ENCODE measurements at places on chromosomes 11 and 22. TPM values are rescaled to one million over a fixed set of nuclear protein-coding genes. Genes with fewer than 3 reads are reported as not detected.

- DNase-seq: no peak
Measured at GRCh38 chr11:127055236-127055635, 54.7 kb upstream of the KIRREL3 start.

GRCh38 chr11:130890039-130890745 is 26.1 kb downstream of the SNX19 start:
- no peak for DNase-seq

DNA sequence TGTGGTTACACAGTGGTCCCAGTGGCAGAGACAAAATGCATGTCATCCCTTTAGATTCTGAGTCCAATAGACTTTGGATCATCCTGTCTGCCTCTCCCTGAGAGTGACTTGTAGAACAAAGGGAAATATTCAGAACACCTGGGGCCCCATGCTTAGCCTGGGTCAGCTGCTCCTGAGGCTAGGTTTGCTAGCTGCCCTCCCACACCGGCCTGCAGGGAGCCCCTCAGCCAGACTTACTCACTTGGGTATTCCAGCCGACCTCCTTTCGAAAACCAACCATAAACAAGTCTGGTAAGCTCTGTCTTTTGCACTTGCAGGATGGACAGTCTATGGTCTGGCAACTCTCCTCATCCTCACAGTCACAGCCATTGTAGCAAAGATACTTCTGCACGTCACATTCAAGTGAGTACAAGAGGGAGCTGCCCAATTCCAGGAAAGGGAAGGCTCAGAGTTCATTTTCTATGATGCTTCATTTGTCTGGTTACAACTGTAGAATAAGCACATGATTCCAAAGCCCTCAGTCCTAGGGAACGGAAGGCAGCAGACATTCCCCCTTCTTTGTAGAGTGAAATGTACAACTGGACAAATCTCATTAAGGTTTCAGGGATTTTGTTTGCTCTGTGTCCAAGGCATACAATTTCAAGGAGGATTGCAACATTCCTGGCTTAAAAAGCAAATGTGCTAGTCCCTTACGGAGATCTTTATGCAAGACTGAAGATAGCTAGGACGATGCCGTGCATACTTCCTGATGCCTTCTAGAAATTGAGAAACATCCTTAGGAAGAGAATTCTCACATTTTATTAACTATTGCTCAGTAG is 65.5 kb upstream of the EMID1 start:
- DNase-seq: no peak

Gene CTSW
- total RNA-seq: not detected

Gene BEST1
- total RNA-seq: 0.17 TPM

DNA sequence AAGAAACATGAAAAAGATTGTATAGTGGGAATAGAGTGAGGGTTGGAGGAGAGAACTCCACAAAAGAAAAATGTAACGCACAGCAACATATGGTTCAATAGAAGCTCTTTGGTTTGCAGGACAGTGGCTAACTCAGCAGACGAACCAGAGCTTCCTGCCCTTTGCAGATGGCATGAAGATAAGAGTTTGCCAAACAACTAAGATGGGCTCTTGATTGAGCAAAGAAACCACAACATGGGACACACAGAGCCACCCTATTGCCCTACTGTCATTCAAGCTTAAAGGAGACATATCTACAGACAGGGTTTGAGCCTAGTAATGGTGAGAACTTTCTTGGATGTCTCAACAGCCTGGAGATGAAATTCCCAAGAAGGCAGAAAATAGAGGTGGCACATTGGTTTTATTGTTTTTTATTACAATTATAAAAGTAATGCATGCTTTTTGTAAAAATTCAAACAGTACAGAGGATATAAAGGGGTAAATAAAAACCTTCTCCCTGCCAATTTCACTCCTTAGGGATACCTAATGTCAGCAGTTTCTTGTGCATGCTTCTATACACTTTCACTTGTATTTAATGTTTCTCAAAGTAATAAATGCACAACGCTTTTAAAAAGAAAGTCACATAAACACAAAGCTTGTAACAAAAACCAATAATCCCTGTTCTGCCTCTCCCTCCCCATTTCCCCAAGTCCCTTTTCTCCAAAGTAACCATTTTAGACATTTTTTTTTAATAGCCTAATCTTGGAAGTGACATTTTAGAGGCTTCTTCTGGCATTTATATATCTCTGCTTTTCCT is 63.7 kb downstream of the COPB1 start:
- no peak for DNase-seq

DNA sequence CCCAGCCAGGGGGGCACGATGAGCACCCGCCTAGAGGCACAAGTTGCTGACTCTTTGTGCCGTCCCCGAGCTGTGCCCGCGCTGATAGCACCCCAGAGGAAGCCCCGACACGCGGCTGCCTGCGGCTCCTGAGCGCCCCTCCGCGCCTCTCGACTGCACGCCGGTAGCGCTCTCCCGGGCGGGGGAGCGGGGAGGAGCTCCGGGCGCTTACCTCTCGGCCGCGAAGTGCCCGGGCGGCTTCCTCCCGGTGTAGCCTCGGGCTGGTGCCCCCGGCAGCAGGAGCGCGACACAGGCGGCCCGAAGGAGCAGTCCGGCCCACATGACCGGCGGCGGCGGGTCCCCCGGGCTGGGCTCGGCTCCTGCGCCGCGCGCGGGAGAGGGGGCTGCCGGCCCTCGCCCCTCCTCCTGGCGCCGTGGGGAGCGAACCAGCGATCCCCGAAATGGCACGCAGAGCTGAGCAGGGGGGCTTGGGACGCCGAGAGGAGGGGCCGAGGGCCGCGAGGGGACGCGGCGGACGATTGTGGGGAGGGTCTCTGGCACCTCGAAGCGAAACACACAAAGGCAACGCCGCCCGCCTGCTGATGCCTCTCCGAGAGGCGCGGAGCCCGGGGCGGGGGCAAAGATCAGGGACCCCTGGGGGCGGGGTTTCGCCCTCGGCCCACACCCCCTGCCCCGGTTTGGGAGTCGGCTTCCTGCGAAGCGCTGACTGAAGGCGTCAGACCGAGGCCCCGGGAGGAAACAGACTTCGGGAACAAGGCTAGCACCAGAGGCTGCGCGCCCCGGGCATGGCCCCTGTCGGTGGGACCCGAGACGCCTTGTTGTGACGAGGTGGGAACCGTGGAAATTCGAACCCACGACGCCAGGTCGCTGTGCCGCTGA is at the start of gene VWCE:
VWCE (minus strand) TSS at position 600 of the 879 bp plus-strand sequence; CDS start at position 321, 279 bp downstream.
- peak; percentile 75 for DNase-seq

Gene TMEM109
- total RNA-seq: 24.1 TPM

Gene MRGPRE
- total RNA-seq: not detected

DNA sequence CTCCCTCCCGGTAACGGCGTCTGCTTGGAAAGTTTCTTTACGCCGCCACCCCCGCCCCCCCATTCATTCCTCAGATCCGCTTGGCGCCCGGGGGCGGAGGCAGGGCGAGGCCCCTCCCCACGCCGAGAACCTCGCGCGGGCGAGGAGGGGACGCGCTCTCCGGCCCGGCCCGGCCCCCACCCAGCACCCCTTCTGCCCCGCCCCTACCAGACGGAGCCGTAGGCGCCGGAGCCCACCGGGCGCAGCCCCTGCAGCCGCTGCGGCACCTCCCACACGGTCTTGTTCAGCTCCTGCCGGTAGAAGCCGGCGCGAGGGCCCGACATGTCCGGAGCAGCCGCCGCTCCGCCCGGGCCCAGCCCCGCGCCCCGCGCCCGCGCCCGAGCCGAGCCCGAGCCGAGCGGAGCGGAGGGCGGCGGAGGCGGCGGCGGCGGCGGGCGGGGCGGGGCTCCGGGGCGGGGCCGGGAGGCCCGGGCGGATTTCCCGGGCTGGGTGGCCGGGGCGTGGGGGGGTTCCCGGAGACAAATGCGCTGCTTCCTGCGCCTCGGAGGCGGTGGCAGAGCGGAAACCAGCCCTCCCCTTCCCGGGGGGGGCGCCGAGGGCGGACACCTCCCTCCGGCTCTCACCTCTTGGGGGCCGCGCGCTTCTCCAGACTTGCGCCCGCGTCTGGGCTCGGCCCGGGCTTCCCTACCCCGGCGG is at the start of gene MAPK11:
MAPK11 (minus strand) TSS at position 411 of the 696 bp plus-strand sequence; CDS start at position 323, 88 bp downstream.
- DNase-seq: peak; percentile 35

Gene KIRREL3
- 0.76 TPM for total RNA-seq

Gene APOC3
- total RNA-seq: 2.1 TPM

Gene ARHGAP8
- total RNA-seq: 50.5 TPM

DNA sequence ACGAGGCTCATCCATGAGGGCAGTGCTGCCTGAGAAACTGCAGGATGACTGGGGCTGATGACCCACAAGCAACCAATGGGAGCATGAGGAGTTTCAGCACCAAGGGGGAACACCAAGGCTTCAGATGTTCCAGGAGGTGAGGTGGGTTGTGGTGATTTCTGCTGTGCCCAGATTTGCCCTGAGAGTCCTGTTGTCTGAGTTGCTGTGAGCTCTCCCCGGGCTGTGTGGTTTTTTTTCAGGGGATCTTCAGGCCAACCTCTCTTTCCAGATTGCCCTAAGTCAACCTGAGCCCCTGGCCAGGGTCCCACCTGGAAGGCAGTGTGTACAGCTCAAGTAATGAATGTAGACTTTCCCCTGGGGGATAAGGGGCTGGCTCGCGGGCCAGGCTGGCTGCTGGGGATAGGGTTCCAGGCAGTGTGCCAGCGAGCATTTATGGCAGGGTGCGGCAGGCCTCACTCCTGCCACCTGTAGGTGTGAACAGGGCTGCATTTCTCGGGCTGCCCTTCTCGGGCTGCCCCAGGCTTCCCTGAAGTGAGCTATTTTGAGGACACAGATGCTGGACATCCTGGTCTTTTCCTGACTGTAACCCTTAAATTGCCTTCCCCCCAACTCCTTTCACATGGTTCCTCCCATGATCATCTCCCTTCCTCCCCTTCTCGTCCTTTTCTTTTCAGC is 9.8 kb downstream of the SLC22A6 start:
- peak; percentile 71 for DNase-seq

DNA sequence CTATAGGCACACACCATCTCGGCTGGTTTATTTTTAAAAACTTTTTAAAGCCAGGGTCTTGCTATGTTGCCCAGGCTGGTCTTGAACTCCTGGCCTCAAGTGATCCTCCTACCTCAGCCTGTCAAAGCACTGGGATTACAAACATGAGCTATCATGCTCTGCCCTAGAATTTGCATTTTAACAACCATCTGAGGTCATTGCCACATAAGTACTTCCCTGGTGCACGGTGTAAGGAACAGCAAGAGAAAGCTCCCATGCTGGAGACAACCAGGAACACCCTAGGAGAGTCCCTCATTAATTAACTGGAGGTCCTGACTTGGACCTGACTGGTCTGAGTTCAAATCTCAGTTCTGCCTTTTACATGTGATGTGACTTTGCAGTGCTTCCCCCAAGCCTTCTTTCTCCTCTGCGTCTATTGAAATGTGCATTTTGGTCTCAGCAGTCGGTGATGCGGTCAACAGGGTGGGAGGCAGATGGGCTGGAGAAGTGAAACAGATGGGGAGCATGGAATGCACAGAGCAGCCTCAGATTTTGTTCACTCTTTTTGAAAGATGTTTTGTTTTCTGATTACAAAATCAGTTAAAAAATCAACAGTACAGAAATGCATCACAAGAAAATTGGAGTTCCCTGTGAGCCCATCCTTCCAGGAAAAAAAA is 146.5 kb downstream of the MYO18B start:
- no peak for DNase-seq

GRCh38 chr11:122337704-122338103 is 221.7 kb upstream of the BLID start:
- no peak for DNase-seq

DNA sequence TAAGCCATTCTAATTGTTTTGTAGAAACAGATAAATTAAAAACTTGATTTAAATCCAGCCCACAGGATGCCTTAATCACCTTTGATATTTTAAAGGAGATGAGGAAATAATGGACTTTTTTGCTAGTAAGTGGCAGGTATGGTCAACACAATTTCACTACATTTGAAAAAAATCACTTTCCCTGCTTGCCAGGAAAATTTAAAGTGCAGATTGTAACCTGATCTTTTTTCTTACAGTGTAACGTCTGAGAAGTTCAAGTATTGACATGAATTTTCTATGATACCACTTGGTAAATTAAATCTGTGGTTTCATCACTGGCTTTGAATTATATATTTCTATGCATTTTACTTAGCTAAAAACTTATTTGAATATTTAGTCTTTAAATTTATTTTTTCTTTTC is 65.3 kb downstream of the ARHGEF12 start:
- DNase-seq: no peak

GRCh38 chr22:39242595-39243438 is 2.0 kb downstream of the PDGFB start:
- peak; percentile 62 for DNase-seq

GRCh38 chr22:49216579-49216978 is 611.1 kb downstream of the BRD1 start:
- peak; percentile 5 for DNase-seq

DNA sequence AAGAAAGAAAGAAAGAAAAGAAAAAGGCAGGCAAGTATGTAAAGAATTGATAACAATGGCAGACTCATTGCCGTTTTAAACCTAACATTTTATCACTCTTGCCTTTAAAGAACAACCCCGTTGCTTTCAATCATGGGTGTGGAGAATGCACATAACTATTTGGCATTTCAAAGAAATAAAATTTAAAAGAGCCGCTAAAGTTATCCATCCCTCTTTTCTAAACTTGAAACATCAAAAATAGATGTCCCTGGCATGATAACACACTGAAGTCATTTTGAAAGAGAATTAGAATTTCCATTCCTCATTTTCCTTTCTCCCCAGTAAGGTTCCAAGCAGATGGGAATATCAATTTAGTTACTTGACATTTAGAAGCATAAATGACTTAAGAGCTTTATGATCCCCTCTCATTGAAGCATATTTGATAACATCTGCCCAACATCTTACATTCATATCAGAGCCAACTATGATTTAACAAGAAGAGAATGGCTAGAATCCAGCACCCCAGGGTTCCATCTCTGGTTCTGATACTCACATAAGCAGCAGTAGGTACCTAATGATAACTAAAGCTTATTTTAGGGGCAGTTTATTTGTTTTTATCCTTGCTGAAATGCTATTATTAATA is 529.6 kb upstream of the LRRC4C start:
- DNase-seq: no peak

DNA sequence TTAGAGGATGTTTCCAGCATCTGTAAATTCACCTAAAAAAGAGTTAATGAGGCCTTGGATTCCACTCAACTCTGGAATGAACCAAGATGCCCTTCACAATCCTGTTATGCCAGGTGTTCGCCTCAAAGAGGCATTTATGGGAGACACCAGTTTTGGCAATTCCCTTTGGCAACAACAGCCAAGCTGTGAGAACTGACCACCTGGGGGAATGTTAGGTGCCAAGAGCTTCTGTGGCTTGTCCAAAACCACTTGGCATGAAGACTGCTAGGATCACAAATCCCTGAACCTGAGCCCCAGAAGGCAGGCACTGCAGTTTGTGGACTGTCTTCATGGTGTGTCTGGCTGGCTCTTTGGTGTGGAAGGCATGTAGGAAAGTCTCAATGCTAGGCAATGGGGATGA is 164.4 kb upstream of the BDNF start:
- no peak for DNase-seq

Gene GSTT2
- 1.1 TPM for total RNA-seq

Gene APLNR
- total RNA-seq: 0.53 TPM
